NAMALWA (cell line): ENCODE measurements at places on chromosomes 13 and 19.

DNA sequence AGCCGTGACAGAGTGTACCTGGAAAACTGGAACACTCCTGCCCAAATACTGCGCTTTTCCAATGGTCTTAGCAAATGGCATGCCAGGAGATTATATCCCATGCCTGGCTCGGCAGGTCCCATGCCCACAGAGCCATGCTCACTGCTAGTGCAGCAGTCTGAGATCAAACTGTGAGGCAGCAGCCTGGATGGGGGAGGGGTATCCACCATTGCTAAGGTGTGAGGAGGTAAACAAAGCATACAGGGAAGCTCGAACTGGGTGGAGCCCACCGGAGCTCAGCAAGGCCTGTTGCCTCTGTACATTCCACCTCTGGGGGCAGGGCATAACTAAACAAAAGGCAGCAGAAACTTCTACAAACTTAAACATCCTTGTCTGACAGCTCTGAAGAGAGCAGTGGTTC lies 10.5 kb downstream of the CYP2A13 start:
- DNase-seq: no peak

GRCh38 chr19:37914908-37915307 lies 7.9 kb downstream of the SIPA1L3 start:
- peak; percentile 74 for DNase-seq

GRCh38 chr19:13807421-13808021 lies 12.3 kb downstream of the ZSWIM4 start:
- DNase-seq: no peak

DNA sequence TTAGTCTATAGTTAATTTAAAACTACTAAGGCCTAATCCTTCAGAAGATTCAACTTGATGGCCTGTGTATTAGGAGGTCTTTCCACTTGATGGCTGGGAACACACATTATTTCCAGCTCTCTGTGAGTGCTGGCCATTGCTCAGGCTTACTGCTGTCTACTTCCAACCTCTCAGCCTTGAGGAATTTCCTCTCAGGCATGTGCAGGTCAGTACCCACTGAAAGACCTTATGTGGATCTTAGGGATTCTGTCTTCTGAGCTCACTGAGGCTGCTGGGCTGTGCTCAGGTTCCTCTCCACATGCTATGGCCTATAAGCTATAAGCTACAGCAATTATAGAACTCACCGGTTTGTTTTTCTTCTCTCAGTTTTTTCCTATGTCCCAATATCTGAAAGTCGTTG lies 11.6 kb upstream of the UFM1 start:
- no peak for DNase-seq

DNA sequence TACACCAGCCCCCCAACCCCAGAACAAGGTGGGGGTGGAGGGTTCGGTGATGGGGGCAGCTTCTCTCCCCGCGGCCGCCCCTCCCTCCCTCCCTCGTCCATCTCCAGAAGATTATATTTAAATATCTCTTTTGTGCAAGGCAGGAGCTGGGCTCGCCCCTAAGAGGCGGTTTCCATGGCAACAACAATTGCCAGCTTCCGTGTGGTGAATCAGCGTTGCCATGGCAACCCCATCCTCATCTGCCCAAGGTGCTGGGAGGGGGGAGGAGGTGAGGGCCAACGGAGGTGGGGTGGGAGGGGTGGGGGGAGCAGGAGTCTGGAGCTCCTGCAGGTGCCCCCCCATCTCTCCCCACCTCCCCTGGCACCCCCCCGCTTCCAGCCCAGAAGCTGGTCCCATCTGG lies 46.4 kb downstream of the CELF5 start:
- peak; percentile 64 for DNase-seq
